Esophagus squamous epithelium (tissue), 5 donors: ENCODE measurements at places on chromosomes 7 and 10. TPM values are rescaled to one million over a fixed set of nuclear protein-coding genes. Genes with fewer than 3 reads are reported as not detected.

IFIT1 gene
- 1.0 TPM for total RNA-seq

GRID2IP gene
- total RNA-seq: 1.1 TPM

PODXL gene
- 22.3 TPM for total RNA-seq

AEBP1 gene
- 7.7 TPM for total RNA-seq

- no peak for DNase-seq
Observed at GRCh38 chr7:73977619-73978618, 50.1 kb upstream of the ELN start.

- no peak for DNase-seq
Observed at GRCh38 chr10:5105626-5106025, 11.4 kb downstream of the AKR1C3 start.

DNA sequence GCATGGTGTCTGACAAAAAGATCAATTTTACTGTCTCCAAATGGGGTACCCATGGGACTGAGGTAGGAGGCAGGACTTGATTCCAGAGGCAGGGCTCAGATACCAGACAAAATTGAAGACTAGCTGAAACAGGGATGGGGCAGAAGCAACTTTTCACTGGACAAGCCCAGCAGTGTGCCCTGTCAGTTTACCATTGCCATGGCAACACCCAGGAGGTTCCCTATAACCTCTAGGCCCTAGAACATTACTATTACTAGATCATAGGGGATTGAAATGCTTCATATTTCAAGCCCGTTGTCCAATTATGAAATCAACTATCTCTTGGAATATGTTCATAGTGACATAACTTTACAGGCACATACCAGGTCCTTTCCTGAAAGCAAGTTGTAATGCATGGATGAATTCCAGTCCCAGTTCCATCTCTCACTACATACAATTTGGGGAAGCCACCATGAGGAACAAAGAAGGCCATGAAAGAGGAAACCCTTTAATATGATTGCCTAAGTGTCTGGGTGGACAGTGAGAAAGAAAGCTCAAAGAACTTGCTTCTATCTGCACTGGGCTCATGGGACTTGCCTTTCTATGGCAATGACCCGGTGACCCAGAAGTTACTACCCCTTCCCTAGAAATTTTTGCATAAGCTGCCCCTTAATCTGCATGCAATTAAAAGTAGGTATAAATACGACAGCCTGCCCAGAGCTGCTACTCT lies 557.9 kb downstream of the KCNMA1 start:
- DNase-seq: no peak

GRCh38 chr10:121240556-121240955 lies 357.7 kb downstream of the FGFR2 start:
- no peak for DNase-seq

DNA sequence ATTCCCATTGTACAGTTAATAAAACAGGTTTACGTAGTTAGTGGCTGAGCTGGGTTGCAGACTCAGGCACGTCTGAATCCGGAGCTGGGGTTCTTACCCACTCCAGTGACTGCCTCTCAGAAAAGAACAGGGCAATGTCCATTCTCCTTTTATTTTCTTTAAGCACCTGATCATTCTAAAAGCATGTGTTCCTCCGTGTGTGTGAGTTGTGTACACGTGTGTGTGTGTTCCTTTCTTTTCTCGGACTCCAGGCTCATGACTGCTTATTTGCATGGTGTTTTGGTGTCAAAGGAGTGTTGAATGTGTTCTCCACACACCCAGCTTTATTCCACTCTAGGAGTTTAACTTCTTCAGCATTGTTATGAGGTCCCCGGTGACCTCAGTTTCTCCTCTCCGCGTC lies 260.1 kb downstream of the SNX10 start:
- no peak for DNase-seq

- DNase-seq: no peak
Observed at GRCh38 chr7:26954951-26955350, 90.6 kb upstream of the SKAP2 start.

DNA sequence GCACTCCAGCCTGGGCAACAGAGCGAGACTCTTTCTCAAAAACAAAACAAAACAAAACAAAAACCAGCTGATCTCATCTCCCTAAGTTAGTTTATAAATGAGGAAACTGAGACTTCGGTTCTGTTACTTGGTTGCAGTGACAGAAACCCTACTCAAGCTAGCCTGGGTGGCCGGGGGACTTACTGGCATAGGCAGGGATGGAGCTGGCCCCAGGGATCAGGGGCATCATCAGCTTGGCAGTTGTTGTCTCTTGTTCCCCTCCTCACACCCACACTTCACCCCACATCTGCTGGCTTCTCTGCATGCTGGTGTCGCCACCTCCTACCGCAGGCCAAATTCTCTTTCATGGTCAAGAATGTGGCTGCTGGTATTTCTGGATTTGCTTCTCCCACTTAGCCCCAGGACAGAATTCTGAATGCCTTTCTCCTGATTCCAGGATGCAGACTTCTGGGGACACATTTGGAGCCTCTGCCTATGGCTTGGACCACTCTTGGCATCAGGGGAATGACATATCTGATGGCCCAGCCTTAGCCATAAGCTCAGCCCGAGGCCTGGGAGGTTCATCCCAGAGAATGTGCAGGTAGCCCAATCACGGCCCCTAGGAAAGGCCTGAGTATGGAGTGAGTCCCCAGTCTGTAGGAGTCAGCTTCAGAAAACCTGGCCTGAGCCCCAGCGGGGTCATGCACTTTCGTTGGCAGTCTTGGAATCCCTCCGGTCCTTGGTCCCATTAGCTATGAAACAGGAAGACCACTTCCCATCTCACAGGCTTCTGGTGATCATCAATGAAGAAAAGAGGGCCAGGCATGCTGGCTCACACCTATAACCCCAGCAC lies 41.6 kb upstream of the CTBP2 start:
- DNase-seq: no peak

GRCh38 chr7:154200241-154200640 lies 148.0 kb downstream of the DPP6 start:
- DNase-seq: no peak

DNA sequence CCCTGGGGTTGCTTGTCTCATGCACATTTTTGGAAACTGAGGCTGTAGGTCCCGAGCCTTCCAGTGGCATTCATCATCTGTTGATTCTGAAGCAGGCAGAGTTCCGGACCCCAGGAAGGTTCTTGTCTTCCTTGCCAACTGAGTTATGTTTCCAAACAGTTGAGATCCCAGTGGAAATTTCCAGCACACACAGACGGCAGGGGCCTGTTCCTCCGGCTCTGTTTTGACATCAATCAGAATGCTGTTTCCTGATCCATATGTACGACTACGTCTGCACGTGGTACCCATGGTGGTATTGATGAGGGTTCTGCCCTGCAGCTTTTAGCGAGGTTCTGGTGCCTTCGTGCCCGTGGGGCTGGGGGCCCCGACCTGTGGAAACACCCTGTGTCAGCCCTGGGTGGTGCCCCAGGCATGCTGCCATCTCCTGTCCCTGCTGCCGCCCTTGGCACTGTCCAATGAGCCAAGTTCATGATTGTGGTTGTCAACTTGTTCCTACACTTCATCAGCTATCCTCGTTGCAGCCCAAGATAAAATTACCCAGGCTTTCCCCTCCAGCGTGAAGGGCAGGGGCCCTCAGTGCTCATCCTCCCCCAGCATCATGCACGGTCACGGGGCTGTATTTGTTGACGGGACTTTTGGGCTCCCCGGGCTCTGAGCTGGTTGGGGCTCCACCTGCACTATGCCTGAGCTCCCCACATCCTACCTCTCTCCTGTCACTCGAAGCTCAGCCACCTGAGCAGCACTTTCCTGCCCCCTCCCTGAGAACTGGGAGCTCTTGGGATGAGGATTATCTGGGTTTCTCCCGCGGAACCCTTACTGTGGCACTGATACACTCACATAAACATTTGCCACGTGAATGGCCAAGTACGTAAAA lies 7.8 kb upstream of the DPYSL4 start:
- no peak for DNase-seq

GRCh38 chr7:6558837-6559236 lies 7.6 kb upstream of the GRID2IP start:
- no peak for DNase-seq

- no peak for DNase-seq
Observed at GRCh38 chr10:132133449-132134240, 53.1 kb upstream of the DPYSL4 start.
